Breast epithelium (tissue), 4 donors: ENCODE measurements at places on chromosomes 1 and 21. TPM values are rescaled to one million over a fixed set of nuclear protein-coding genes. Genes with fewer than 3 reads are reported as not detected.

DNA sequence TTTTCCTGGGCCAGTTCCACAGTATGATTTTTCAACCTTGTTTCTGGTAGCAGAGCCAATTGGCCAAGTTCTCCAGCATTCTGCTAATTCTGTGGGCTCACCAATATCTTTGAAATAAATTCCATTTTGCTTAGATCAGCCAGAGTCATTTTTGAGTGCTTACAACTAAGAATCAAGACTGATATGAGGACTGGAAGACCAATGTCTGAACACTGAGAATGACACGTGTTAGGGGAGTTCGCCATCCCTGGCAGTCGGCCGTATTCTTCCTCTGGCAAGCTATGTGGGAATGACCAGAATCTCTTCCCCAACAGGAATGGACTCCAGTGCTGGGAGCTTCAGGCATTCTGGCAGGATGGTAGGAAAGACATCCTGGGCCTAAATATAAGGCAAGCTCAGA is 4.9 kb upstream of the TENT5C start:
- H3K4me1 ChIP-seq = peaks cover 6% of the 10 kb centered on the region
- no peak overlapping the region for H3K4me3 ChIP-seq
- no peaks in the 10 kb centered on the region for H3K36me3 ChIP-seq
- no peak for DNase-seq
- H3K27ac ChIP-seq = no peak overlapping the region

The COL8A2 gene
- total RNA-seq = 20.6 TPM

DNA sequence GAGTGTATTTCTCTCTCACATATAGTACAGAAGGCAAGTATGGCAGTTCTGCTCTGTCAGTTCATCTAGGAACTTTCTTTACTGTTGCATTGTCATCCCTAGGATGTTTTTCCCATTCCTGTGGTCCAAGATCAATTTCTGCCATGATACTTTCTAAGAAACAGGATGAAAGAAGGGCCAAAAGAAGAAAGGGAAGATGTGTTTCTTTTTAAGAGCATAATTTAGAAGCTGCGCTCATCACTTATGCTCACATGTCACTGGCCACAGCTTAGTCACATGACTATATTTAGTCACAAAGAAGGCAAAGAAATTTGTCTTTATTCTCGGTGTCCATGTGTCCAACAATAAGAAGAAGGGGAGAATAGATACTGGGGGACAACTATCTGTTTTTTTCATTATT is 7.0 kb upstream of the MAST2 start:
- H3K27ac ChIP-seq = no peak overlapping the region
- no peak overlapping the region for H3K4me3 ChIP-seq
- no peak for DNase-seq
- H3K27me3 ChIP-seq = no peaks in the 10 kb centered on the region
- no peaks in the 10 kb centered on the region for H3K36me3 ChIP-seq
- no peaks in the 10 kb centered on the region for H3K4me1 ChIP-seq

The PIP5K1A gene
- 61.6 TPM for total RNA-seq

DNA sequence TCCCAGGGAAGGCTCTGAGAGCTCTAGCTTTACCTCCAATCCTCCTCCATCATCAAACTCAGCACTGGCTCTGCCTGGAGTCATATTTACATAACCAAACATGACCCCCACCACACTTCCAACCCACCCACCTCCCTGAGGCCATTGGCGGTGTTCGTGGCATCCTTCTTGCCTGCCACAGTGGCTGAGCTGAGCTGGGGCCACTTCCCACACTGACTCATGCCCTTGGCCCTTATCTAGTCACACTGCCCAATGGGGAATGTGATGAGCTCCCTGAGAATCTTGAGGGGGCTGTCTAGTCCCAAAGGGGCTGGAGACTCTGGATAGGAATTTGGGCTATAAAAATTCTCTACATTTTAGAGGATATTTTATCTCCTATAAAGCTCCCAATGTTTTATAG is 230.9 kb upstream of the IRF2BP2 start:
- no peak for DNase-seq
- H3K36me3 ChIP-seq = no peaks in the 10 kb centered on the region
- no peak overlapping the region for H3K4me3 ChIP-seq
- no peaks in the 10 kb centered on the region for H3K4me1 ChIP-seq

GRCh38 chr21:42652527-42653230 is 742 bp upstream of the PDE9A start:
- no peaks in the 10 kb centered on the region for H3K27me3 ChIP-seq
- H3K36me3 ChIP-seq = no peaks in the 10 kb centered on the region
- peak overlapping the region; percentile 79 for H3K27ac ChIP-seq
- peak overlapping the region; percentile 93 for H3K4me3 ChIP-seq
- H3K4me1 ChIP-seq = peaks cover 12% of the 10 kb centered on the region
- peak; percentile 35 for DNase-seq

The DEPDC1 gene
- 1.5 TPM for total RNA-seq

DNA sequence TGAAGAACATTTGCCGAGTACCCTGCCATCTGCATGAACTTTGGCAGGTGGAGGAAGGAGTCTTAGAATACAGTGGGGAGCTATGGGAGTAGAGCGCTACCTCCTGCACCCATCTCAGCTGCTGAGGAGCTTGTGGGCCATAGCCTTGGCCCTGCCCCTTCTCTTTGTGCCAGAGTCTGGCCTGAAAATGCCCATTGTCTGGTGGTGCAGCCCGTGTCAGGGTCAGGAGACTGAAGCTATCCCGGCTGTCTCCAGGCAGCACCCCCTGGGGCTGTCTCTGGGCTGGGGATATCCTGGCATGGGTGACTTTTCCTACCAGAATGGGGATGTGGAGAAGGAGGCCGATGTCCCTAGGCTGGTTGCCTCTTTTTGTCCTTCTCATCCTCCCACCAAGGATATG is 7.3 kb downstream of the IPO13 start:
- no peak for DNase-seq
- no peaks in the 10 kb centered on the region for H3K36me3 ChIP-seq
- H3K4me1 ChIP-seq = no peaks in the 10 kb centered on the region

DNA sequence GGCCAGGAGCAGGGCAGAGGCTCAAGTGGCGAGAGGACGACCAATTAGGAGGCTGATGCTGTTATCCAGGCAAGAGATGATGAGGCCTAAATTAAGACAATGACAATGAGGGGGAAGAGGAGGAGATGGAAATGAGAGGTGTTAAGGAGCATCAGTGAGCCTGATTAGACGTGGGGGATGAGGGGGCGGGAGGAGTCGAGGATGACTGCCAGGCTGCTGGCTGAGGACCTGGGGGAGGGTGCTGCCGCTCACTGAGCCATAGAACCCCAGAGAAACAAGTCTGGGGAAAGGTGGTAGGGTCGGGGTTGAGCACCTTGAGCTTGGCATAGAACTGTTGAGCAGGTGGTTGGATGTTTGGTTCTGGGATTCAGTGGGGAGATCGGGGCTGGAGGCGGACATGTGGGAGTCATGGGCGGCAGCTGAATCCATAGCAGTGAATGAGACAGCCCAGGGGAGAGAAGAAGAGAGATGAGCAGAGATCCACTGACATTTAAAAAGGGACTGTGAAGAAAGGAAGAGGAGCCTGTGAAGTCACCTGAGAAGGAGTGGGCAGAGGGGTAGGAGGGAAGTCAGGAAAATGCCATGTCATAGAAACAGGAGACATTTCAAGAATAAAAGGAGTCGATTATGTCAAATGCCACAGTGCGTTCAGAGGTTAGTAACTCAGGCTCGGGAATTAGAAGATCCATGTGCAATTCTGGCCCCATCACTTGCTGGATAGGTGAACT is 28.5 kb downstream of the DLGAP3 start:
- H3K4me1 ChIP-seq = no peaks in the 10 kb centered on the region
- no peak overlapping the region for H3K4me3 ChIP-seq
- no peak overlapping the region for H3K27ac ChIP-seq
- no peaks in the 10 kb centered on the region for H3K36me3 ChIP-seq
- DNase-seq = no peak

DNA sequence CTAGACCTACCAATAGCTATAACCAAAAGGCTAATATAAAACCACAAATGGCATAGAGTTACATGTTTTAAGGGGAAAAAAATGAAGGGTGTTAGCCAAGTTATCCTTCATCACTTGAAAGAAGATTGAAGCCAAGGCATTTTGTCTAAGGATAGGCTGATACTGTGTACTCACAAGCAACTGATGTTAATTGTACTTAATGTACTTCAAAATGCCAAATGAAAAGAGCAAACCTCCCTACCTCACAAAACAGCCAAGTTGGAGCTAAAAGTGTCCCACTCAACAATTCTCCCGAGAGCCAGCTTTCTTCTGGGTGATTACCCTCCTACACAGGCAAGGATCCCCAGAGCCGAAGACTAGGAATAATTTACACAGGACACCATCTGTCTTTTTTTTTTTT is 4.4 kb upstream of the IGSF3 start:
- no peaks in the 10 kb centered on the region for H3K27me3 ChIP-seq
- no peak for DNase-seq
- no peaks in the 10 kb centered on the region for H3K4me1 ChIP-seq
- no peaks in the 10 kb centered on the region for H3K36me3 ChIP-seq
- no peak overlapping the region for H3K27ac ChIP-seq

DNA sequence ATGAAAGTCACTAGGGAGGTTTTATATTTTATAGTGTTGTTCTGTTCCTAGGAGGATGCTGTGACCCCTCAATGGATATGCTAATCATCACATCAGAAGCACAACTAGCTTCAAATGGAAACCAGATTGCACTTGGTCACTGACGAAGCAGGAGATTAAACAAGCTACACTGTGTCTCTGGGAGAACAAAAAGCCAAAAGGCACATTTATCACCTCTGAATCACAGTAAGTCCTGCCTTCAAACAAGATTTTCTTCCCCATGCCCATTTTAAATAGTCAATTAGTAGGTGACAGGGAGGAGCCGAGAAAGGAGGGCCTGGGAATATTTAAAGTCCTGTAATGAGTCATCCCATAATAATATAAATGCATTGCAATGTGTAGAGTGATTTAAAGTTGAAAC is 38.1 kb downstream of the RGS2 start:
- no peaks in the 10 kb centered on the region for H3K4me1 ChIP-seq
- H3K27ac ChIP-seq = no peak overlapping the region
- no peaks in the 10 kb centered on the region for H3K36me3 ChIP-seq
- H3K4me3 ChIP-seq = no peak overlapping the region

GRCh38 chr1:30535595-30536325 is 187.6 kb downstream of the MATN1 start:
- DNase-seq = no peak
- no peaks in the 10 kb centered on the region for H3K27me3 ChIP-seq
- no peak overlapping the region for H3K27ac ChIP-seq
- no peaks in the 10 kb centered on the region for H3K36me3 ChIP-seq
- no peaks in the 10 kb centered on the region for H3K4me1 ChIP-seq

- H3K4me3 ChIP-seq = no peak overlapping the region
- no peaks in the 10 kb centered on the region for H3K27me3 ChIP-seq
- H3K36me3 ChIP-seq = no peaks in the 10 kb centered on the region
- no peaks in the 10 kb centered on the region for H3K4me1 ChIP-seq
Measured at GRCh38 chr1:61968869-61969268, 225.8 kb upstream of the L1TD1 start.

DNA sequence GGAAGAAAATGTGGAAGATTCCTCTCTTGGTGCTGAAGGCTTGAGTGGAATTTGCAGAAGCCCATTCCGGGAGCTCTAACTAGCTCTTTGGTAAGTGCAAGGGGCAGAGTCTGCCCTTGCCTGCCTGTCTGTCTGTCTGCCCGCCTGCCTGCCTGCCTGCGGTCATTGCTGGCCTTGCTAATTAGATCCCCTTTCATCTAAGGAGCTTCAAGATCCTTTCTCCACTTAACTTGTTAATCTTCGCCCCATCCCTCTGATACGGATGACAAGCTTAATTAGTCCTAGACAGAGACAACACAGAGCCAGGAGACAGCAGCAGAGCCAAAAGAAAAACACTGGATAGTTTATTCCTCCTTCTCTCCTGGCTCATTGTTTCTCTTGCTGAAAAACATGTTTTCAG is 80.2 kb upstream of the GADD45A start:
- no peaks in the 10 kb centered on the region for H3K4me1 ChIP-seq
- no peaks in the 10 kb centered on the region for H3K27me3 ChIP-seq
- no peak overlapping the region for H3K27ac ChIP-seq
- no peaks in the 10 kb centered on the region for H3K36me3 ChIP-seq

The VANGL2 gene
- 5.6 TPM for total RNA-seq

GRCh38 chr1:168767894-168768584 is 39.0 kb upstream of the DPT start:
- no peaks in the 10 kb centered on the region for H3K4me1 ChIP-seq
- H3K27ac ChIP-seq = peak overlapping the region; percentile 29
- DNase-seq = no peak
- H3K4me3 ChIP-seq = no peak overlapping the region
- H3K36me3 ChIP-seq = no peaks in the 10 kb centered on the region

GRCh38 chr1:99051611-99052283 is 47.1 kb upstream of the PLPPR5 start:
- H3K27ac ChIP-seq = no peak overlapping the region
- DNase-seq = no peak
- H3K36me3 ChIP-seq = no peaks in the 10 kb centered on the region
- no peaks in the 10 kb centered on the region for H3K4me1 ChIP-seq
- no peaks in the 10 kb centered on the region for H3K27me3 ChIP-seq

- no peak overlapping the region for H3K27ac ChIP-seq
- no peak for DNase-seq
- no peaks in the 10 kb centered on the region for H3K36me3 ChIP-seq
- H3K27me3 ChIP-seq = no peaks in the 10 kb centered on the region
- H3K4me1 ChIP-seq = no peaks in the 10 kb centered on the region
- no peak overlapping the region for H3K4me3 ChIP-seq
Measured at GRCh38 chr1:223253916-223254315, 110.1 kb downstream of the SUSD4 start.

- no peak for DNase-seq
- no peaks in the 10 kb centered on the region for H3K36me3 ChIP-seq
Measured at GRCh38 chr1:216173376-216173995, 249.8 kb downstream of the USH2A start.

GRCh38 chr1:168974117-168974516 is 132.4 kb upstream of the ATP1B1 start:
- DNase-seq = no peak
- peak overlapping the region; percentile 64 for H3K27ac ChIP-seq
- no peaks in the 10 kb centered on the region for H3K4me1 ChIP-seq
- no peak overlapping the region for H3K4me3 ChIP-seq
- no peaks in the 10 kb centered on the region for H3K36me3 ChIP-seq
- H3K27me3 ChIP-seq = no peaks in the 10 kb centered on the region

GRCh38 chr1:26831546-26832248 is 5.2 kb downstream of the ZDHHC18 start:
- H3K4me1 ChIP-seq = peaks cover 4% of the 10 kb centered on the region
- H3K27ac ChIP-seq = peak overlapping the region; percentile 40
- H3K4me3 ChIP-seq = no peak overlapping the region
- no peaks in the 10 kb centered on the region for H3K27me3 ChIP-seq
- no peak for DNase-seq

DNA sequence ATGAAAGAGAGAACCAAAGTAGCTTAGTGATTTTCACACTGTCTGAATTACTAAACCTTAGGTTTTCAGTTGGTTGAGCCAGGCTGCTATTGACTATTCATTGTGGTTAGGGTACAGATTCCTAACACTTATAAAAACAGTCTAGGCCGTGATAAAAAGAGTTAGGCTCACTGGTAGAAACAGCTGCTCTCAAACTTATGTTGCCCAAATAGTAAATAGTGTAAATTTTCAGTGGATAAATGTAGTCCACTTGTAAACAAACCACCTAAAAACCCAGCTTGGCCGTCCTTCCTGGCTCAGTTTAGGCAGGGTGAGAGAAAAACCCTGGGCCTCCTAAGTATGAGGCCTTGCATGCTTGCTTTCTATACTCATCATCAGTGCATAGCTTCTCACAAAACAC is 34.9 kb downstream of the ARID1A start:
- H3K4me3 ChIP-seq = no peak overlapping the region
- peaks cover 9% of the 10 kb centered on the region for H3K36me3 ChIP-seq
- no peak overlapping the region for H3K27ac ChIP-seq

The NR1I3 gene
- total RNA-seq = not detected

GRCh38 chr21:45799765-45800338 is 156.3 kb downstream of the PCBP3 start:
- DNase-seq = no peak
- H3K27ac ChIP-seq = no peak overlapping the region
- no peaks in the 10 kb centered on the region for H3K27me3 ChIP-seq
- no peaks in the 10 kb centered on the region for H3K4me1 ChIP-seq
- no peak overlapping the region for H3K4me3 ChIP-seq
- H3K36me3 ChIP-seq = no peaks in the 10 kb centered on the region

The SPATA17 gene
- total RNA-seq = 0.48 TPM
